Stimulated activated effector memory CD8-positive, alpha-beta T cell treated with anti-CD3 and anti-CD28 coated beads, Interleukin-12 subunit alpha, Interleukin-12 subunit beta, amount 100 ng/mL, for 72 hours (primary cell): ENCODE measurements at places on chromosomes 13 and 19.

GRCh38 chr13:39765801-39766463 is 110.5 kb downstream of the COG6 start:
- no peak for DNase-seq

GRCh38 chr19:1250437-1251260 is 2.3 kb downstream of the MIDN start:
- DNase-seq: no peak

GRCh38 chr13:36323951-36324566 is 22.1 kb downstream of the SPART start:
- DNase-seq: no peak

DNA sequence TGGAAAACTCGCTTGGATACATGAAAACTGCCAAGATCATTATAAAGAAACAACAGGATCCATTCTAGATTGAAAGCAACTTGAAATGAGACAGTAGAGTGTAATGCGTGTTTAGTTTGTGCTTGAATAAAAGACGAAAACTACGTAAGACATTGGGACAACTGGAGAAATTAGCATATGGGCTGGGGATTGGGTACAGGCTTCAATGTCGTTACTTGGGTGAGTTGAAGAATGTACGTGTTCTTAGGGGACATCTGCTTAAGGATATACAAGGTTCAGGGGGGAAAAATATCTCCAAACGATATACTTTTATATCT is 471 bp upstream of the ERVK3-1 start:
- no peak for DNase-seq

GRCh38 chr13:112248406-112248760 is 127.8 kb upstream of the SPACA7 start:
- no peak for DNase-seq
